ENCODE measurements at places on chromosomes 6 and 20. TPM values are rescaled to one million over a fixed set of nuclear protein-coding genes. Genes with fewer than 3 reads are reported as not detected.

Gene GABRR1
- not detected for total RNA-seq

Gene EDN1
- 0.24 TPM for total RNA-seq

Gene NXT1
- 11.2 TPM for total RNA-seq

Gene PRR18
- total RNA-seq = 1.9 TPM

Gene SPATA25
- 2.0 TPM for total RNA-seq

Gene PDYN
- not detected for total RNA-seq

Gene ADGB
- not detected for total RNA-seq

Gene CLPSL1
- not detected for total RNA-seq

Gene IMPG1
- total RNA-seq = not detected

Gene FAXC
- total RNA-seq = not detected

Gene TRIM40
- not detected for total RNA-seq

Gene PTPRK
- total RNA-seq = 34.2 TPM

Gene TMEM217
- 0.23 TPM for total RNA-seq

Gene FAM83C
- not detected for total RNA-seq

Gene CDH22
- not detected for total RNA-seq

Gene PTGIS
- total RNA-seq = 30.5 TPM

Gene HTR1B
- not detected for total RNA-seq

Gene FAM217A
- not detected for total RNA-seq

Gene SLC32A1
- not detected for total RNA-seq

Gene CYP39A1
- total RNA-seq = 45.3 TPM

Gene RAD21L1
- total RNA-seq = not detected

Gene TTLL9
- not detected for total RNA-seq

Gene CDK5RAP1
- total RNA-seq = 10.9 TPM

Gene IL17A
- total RNA-seq = not detected

Gene MYB
- 0.33 TPM for total RNA-seq

Gene ADGRF4
- not detected for total RNA-seq

Gene NRM
- total RNA-seq = 2.7 TPM

Gene PCMTD2
- 26.6 TPM for total RNA-seq

Gene NUS1
- total RNA-seq = 19.6 TPM

Gene SDCBP2
- 43.3 TPM for total RNA-seq

Gene BPIFB1
- total RNA-seq = not detected

Gene CALHM5
- total RNA-seq = 0.24 TPM

Gene SCAF8
- 17.2 TPM for total RNA-seq

Gene NKAIN4
- not detected for total RNA-seq

Gene SAMD5
- 10.7 TPM for total RNA-seq

Gene CHD6
- total RNA-seq = 16.8 TPM

Gene ELOVL4
- 0.07 TPM for total RNA-seq

Gene HLA-DQA2
- not detected for total RNA-seq

Gene RIMS4
- total RNA-seq = not detected

Gene OPN5
- not detected for total RNA-seq

Gene APOBEC2
- not detected for total RNA-seq

Gene CDSN
- total RNA-seq = not detected

Gene RPN2
- total RNA-seq = 91.7 TPM

Data from right lobe of liver (tissue), 6 donors.